Stimulated activated CD4-positive, alpha-beta T cell treated with anti-CD3 and anti-CD28 coated beads, TNF-alpha, amount 100 ng/mL, for 1 hour (primary cell): ENCODE measurements at places on chromosomes 13 and 19.

DNA sequence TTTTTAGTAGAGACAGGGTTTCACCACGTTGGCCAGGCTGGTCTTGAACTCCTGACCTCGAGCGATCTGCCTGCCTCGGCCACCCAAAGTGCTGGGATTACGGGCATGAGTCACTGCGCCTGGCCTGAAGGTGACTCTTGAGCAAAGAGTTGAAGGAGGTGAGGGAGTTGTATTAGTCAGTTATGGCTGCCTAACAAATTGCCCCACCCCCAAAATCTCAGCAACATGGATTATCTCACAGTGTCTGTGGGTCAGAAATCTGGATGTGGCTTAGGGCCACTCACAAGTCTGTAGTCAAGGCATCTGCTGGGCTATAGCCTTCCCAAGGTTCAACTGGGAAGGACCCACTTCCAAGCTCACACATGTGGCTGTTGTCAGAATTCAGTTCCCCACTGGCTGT, 52.8 kb upstream of the ADGRE5 start:
- DNase-seq, result no peak

GRCh38 chr19:11138601-11139300, 16.8 kb downstream of the SPC24 start:
- no peak for DNase-seq

GRCh38 chr13:29496241-29496712, 99.2 kb downstream of the SLC7A1 start:
- DNase-seq, result no peak

DNA sequence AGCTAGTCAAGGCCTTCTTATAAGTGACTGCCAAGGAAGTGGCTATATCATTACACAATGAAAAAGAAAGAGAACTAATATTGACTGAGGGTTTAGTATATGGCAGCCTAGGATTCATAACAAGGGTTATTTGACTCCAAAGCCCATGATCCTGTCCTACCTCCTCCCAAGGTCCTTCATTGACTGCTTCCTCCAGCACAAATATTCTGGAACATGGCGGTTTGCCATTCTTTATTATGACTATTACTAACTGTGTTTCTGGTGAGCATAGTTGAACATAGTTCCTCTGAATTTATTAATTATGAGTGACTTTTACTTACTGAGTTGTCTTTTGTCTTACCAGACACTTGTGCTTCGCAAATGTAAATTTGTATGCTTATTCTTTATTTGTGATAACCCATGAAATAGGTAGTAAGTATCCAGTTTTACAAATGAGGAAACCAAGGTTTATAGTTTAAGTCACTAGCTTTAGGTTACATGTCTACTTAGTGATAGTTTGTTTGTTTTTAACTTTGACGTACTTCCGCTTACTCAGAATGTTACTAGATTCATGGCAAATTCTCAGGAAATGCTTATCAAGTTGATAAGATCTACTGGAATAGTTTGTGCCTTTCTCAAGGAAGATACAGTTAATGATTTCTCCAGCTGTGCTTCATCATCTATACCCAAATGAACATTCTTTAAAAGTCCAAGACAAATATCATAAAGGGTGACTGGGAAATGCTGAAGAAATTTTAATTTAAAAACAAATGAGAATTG, 15.5 kb upstream of the DCLK1 start:
- no peak for DNase-seq

DNA sequence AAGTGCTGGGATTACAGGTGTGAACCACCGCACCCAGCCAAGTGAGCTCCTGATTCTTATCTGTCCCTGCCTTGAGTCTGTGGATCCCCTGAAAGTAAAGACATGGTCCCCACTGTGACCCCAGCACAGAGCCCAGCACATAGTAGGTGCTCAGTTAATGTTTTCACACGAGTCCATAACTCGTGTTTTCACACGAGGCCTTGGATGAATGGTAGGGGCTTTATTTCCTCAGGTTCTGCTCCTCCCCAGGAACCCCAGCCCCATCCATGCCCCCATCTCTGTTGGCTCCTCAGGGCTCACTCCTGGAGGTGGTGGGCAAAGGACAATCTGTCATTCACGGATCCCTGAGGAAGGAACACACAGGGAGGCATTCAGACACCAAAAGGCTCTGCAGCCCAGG, 23.6 kb upstream of the PDE4C start:
- no peak for DNase-seq

GRCh38 chr19:35395382-35396199, 24.7 kb downstream of the GPR42 start:
- DNase-seq, result no peak

- no peak for DNase-seq
Observed at GRCh38 chr13:51035978-51036377, 75.1 kb downstream of the C13orf42 start.

DNA sequence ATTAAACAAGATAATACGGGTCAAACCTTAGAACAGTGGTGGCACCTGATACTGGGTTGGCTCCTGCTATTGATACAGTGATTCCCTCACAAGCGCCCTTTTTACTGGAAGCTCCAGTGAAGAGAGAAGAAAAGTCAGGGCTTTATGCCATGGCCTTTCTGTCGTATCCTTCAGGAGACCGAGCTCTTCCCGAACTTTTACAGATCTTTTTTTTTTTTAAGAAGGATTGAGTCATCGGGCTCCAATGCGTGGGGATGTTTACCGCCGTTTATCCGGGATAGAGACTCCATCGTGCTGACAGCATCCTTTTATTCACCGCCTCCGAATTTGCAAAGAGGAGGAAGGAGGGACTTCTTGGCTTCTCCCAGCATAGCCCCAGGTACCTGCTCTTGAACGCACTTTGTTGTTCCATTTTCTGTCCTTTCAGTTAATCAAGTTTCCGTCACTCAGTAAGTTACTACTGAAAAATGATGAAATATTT, 574 bp downstream of the ZNF227 start:
- DNase-seq, result no peak

- no peak for DNase-seq
Observed at GRCh38 chr19:44684892-44685863, 13.8 kb upstream of the CEACAM16 start.

- DNase-seq, result no peak
Observed at GRCh38 chr19:55508120-55508519, 19.9 kb downstream of the SSC5D start.

DNA sequence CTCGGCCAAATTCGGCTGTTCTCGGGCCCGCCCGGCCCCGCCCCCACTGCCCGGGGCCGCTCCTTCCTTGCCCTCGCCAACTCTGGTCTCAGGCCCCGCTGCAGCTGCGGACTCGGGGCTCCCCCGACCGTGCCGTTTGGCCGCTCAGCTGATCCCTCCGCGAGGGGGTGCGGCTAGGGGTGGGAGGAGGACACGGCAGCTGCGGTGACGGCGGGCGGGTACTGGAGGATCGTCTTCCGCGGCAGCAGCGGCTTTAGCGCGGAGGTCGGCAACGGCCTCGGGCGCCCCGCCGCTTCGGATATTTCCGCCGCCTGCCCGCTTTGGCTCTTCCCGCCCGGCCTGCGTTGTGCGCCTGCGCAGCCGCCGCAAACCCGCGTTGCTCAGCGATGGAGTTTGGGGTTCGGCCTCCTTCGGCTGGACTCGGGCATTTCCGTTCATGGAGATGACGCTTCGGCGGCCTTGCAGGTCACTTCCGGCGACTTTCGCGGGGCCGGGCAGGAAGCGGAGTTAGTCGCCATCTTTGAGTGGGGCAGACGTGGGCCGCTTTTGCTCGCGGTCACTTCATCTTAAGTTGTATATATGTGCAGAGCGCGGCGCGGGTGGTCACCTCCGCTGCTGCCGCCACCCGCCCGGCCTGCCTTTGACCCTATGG, 338 bp upstream of the UBE2M start:
- peak; percentile 99 for DNase-seq

DNA sequence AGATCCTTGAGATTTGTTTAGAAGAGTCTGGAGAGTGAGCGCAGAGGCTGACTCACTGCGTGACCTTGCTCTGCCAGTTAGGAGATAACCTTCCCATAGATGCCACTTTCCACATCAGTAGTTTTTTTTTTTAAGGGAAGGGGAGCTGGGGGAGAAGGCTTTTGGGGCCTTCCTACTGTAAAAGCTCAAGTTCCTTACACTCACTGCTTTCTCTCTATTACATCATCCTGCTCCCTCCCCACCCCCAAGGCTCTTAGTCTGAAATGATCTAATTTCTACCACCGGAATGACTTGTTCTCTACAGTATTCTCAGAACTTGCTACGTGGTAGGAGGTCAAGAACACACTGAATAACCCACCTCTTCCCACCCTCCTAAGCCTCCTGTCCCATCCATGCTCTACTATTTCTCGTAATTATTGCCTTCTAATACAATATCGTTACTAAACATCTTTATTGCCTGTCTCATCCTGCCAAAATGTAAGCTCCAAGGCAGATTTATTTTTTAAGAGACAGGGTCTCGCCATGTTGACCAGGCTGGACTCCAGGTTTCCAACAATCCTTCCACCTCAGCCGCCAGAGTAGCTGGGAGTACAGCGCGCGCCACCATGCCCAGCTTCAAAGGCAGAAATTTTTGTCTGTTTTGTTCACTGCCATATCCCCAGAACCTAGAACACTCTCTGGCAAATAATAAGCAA, 1.2 kb downstream of the LONP1 start:
- no peak for DNase-seq

GRCh38 chr19:4077007-4077374, 10.3 kb upstream of the ZBTB7A start:
- no peak for DNase-seq

DNA sequence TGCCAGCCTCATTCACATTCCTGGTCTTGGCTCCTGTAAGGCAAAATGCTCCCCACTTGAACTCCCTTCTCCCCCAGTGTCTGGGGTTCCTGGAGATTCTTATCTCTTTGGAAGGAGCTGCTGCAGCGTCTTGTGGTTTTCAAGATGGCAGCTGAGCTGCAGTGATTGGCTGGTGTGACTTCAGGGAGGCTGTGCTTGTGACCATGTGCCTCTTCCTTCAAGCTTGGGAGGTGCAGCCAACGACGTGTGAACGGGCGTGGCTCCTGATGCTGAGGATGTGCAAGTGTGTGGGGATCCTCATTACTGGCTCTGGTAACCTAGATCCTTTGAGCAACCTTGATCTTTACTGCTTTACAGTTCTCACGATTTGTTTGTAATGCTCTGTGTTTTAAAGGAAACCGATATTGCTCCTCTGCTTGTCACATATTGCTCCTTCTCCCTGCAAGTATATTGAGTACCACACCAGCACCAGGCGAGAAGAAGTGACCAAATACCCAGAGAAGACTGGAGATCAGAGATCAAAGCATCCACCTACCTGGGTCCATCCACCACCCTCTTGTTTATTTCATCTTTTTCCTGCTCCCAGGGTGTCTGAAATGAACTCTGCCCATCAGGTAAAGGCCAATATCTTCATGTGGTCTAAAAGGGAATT, 208.5 kb downstream of the FGF9 start:
- DNase-seq, result no peak

DNA sequence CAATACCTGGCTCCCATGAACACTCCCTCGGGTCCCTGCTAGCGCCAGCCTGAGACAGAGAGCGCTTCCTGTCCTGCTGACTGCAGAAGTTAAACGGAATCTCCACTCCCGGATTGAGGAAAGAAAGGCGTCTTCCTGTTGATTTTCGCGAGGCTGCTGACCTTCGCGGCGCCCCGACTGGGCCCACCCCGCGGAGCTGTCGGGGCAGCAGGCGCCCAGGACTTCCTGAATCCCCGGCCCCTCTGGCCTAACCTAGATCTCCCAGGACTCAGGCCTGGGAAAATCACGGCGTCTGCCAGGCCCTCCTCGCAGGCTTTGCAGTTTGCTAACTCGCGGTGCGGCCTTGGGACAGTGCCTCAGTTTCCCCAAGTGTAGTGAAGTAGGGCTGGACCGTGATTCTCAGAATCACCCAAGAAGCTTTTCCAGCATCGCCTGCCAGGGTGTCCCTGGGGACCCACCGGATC, 108.8 kb downstream of the KCTD15 start:
- DNase-seq, result no peak

GRCh38 chr13:106794117-106794516, 226.2 kb upstream of the ARGLU1 start:
- no peak for DNase-seq

- DNase-seq, result no peak
Observed at GRCh38 chr19:44648631-44649251, 5.0 kb downstream of the PVR start.

GRCh38 chr13:51130348-51130747, 19.3 kb upstream of the C13orf42 start:
- DNase-seq, result no peak

DNA sequence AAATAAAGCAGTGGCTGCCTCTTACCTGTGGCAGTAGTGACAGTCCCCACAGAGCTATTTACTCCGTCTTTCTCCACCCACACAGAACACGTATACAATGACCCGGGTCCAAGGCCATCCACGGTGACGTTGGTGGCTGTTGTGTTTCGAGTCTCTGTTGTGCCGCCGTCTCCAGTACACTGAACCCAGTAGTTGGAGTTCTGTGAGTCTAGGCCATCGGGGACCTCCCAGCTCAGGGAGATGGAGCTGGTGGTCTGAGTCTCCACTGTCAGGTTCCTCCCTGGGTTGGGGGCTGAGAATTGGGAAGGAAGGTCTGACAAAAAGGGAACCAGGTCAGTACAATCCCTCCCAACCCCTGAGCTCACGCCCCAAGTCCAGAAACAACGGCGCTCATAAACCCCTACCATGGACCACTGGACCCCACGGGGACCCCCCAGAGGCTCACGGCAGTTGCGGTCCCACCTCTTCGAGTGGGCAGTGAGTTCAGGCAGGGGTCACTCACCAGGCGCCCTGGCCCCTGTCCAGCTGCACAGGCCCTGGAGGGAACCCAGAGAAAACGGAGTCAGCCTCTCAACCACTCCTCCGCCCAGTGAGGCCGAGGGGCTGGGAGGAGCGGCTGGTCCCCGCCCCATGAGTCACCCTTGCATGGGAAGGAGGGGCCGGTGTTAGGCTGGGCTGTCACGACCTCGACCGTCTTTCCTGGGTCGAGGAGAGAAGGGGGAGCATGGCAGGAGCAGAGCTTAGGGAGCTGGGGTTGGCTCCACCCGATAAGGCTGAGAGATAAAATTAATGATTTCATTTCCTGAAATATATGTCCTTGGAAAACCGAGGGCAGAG, 2.4 kb downstream of the PTPRH start:
- no peak for DNase-seq

DNA sequence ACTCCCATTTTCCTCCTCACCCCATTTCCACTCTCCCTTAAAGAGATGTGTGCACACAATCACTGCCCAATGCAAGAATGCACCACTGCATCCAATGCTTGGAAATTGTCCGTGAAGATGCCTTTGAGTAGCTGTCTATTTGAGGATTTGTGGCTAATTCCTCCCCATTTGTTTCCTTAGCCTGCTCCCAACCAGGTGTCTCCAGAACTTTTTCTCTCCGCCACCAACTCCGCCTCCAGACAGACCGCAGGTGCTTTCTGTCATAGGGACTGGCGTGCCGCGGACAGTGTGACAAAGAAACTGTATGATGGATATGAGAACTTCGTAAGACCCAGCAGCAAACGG, 461 bp upstream of the TM9SF2 start:
- no peak for DNase-seq

DNA sequence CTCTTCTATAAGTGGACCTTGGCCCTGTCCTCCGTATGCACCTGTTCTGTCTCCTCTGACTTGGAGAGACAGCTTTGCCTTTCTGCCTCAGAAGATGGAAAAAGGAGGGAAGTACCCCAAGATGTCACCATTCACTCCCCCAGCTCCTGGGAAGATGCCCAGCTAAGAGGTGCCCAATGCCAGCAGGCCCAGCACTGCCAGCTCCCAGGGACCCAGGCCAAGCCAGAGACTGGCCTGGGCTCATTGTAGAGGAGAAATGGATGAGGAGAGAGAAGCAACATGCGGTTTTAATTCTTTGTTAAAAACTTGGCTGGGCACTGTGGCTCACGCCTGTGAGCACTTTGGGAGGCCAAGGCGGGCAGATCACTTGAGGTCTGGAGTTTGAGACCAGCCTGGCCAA, 111.5 kb upstream of the ZNF507 start:
- no peak for DNase-seq
